ENCODE measurements at places on chromosomes 1 and 21.
A peak's percentile ranks its signal among the peaks of the same experiment; 100 is the strongest.

DNA sequence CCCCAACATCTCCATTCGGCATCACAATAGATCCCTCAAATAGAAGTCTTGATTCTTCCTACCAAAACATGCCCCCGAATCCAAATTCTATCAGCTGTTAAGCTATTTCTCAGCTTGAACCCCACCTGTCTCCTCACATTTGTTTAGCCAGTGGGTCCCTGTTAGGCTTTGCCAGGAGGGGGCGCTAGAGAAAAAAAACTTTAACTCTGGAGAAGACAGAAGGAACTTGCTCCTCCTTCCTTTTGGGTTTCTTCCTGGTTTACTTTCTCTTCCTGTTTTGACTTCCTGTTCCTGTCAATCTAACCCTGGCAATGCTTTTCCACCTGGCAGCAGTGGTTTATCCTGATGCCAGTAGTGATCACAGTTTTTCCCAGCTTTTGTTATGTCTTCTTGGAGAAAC is 95.6 kb upstream of the KCNK1 start:
- DNase-seq = no peak

DNA sequence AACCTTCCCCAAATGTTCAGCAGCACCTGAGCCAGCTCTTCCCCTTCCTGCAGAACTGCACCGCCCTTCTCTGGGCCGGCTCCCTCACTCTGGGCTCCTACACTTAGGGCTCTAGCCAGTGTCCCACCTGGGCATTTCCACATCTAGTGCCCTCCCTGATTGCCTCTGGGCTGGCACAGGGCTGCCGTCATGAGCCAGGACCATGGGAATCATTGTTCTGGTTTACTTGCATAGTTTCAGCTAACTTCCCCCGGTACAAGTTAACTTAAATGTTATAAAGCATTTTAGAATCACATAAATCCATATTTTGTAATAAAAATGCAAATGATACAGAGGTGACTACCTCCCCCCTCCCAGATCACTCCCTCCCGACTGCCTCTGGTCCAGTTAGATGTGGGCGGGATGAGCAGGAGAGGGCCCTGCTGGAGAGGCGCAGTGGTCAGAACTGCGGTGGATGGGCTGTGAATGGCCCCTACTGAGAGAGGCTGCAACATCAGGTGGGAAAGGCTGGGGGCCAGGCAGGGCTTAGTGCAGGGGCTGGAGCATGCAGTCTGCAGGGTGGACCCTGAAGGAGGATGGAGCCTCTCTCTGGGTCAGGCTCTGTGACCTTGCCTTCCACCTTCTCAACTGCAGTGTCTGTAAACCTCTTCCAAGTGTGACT is 371.4 kb upstream of the C1orf174 start:
- DNase-seq = no peak

DNA sequence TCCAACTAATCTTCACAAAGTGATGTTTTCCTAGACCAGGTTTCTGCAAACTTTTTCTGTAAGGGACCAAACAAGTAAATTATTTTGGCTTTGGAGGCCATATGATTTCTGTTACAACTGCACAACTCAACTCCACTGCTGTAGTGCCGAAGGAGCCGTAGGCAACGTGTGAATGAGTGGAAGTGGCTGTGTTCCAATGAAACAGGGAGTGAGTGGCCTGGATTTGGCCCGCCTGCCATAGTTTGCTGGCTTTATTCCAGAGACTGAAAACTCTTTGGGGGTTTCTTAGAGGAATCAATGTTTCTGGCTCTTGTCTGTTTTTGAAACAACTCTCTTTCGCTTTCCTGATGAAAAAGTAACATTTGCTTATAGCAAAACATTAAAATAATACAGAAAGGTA is 12.6 kb upstream of the ACTL8 start:
- peak; percentile 44 for DNase-seq

- peak; percentile 75 for DNase-seq
These were observed 759 bp downstream of the AMPD2 start for GRCh38 chr1:109620401-109620791.

GRCh38 chr1:231315887-231316286 is 21.8 kb downstream of the EXOC8 start:
- DNase-seq = peak; percentile 34

DNA sequence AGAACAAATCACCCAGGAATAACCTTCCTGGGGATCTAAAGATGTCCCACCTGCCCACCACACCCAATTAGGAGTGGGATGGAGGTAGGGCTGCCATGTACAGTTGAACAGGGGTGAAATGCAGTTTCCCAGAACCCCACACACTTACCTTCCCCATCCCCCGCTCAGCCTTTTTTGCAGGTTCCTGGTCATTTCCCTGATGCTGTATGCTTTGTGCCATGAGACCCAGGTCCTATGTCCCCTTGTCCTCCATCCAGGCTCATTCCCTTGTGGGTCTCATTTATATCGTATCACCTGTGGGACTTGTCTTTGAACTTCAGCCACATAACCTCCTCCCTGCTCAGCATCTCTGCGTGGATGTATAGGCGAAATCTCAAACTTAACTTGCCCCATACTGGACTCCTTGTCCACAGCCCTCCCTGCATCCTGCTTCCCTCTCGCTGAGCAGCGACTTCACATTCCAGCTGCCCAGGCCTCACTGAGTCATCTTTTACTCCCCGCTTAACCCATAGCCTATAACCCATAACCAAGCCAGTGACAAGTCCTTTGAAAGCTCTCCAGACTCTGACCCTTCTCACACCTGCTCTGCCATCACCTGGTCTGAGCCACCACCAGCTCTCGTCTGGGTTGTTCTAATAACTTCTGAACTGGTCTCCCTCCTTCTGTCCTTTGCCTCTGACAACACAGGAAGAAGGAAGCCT is 4.7 kb downstream of the LDLRAD2 start:
- peak; percentile 54 for DNase-seq

DNA sequence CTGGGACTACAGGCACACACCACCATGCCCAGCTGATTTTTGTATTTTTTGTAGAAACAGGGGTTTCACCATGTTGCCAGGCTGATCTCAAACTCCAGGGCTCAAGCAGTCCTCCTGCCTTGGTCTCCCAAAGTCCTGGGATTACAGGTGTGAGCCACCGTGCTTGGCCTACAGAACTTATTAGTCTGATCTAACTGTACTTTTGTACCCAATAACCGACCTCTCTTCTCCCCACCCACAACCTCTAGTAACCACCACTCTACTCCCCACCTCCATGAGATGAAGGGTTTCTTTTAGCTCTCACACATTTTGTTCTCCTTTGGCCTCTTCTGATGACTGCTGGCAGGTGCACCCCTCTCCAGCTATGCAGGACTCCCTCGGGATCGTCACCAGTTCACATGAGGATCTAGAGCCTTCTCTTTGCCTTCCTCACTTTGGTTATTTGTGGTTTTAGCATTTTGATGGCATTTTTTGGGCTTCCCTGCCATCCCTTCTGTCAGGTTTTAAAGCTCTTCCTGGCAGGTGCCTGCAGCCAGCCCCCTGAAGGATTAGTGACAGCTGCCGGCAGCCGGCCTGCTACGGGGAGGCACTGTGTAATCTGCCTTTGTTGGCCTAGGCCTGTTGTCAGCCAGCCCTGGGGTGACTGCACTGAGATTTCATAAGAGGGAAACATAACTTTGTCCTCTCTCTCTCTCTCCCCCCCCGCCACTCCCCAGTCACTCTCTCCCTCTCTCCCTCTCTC is 99.8 kb upstream of the ATP1A1 start:
- peak; percentile 20 for DNase-seq

DNA sequence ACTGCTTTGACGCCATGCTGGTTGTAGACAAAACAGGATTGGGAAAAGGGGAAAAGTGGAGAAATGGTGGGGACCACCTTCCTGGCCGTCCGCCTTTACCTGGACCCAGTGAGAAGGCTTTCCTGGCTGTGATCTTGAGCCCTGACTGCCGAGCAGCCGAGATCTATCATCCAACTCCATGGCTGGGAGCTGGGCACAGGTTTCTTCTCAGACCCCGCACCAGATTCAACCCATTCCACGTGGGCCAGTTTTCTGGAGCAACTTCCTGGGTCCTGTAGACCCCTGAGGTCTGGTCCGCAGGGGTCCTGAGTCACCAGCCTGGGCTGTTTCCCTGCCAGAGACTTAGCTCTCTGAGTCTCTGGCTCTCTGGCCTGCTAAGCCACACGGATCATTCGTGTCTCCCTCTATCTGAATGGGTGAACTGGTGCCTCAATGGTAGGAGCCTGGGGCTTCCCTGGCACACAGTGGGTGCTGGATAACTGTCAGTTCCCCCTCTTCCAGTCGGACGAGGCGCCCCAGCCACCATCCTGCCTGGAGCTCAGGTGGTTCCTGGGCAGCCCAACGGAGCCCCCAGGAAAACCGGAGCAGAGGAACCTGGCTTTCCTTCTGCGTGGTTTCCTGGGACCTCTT is 4.5 kb upstream of the NPHP4 start:
- DNase-seq = no peak

- DNase-seq = peak; percentile 4
These were observed 576 bp downstream of the ZFP69 start for GRCh38 chr1:40477678-40478053.

DNA sequence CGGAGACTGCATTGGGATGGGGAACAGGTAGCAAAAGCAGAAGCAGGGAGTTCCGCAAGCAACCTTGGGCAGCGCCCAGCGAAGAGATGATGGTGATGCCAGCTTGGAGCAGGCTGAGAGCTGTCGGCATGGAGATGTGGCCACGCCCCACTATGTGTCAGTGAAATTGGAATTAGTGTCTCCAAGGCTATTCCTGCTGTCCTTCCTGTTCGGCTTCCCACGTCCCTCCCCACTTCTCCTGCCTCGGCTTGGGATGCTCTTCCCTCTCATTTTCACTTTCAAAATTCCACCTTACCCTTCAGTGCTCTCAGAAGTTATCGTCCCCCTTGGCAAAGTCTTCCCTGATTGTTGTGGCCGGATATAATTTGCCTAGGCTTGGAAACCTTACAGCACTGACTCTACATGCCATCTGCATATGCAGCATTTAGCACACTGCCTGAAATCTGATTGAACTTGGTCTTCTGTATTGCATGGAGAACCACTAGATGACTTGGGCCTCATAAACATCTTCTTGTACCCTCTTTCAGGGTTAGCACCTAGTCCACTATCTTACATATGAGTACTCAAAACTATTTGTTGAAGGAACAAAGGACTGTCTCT is 270.7 kb upstream of the RUNX1 start:
- peak; percentile 15 for DNase-seq

DNA sequence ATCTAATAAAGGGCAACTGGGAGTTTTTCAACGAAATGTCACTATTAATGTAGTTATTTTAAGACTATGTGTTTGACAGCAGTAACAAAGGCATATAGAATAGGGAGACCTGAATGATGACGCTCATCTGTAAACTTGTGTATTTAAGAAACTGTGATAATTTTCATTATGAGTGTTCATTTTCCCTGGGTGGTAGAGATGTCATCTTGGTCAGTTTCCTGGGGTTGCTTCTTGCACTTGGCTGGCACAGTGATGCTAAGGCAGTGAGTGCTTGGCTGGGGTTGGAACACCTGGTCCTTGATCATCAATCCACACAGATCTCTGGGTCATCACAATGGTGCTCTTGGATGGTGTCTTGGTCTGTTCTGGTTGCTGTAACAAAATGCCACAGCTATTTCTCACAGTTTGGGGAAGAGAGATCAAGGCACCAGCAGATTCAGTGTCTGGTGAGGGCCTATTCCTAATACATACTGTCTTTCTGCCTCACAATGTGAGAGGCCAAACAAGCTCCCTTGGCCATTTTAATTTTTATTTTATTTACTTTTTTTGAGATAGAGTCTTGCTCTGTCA is 7.9 kb upstream of the SMYD2 start:
- no peak for DNase-seq

GRCh38 chr1:214236477-214236876 is 44.5 kb upstream of the SMYD2 start:
- no peak for DNase-seq

- DNase-seq = no peak
These were observed 789 bp upstream of the S100A14 start for GRCh38 chr1:153616917-153617311.

- DNase-seq = no peak
These were observed 43.5 kb upstream of the SCCPDH start for GRCh38 chr1:246680696-246681130.

- DNase-seq = no peak
These were observed 148.7 kb upstream of the LMO4 start for GRCh38 chr1:87179851-87180519.

- DNase-seq = no peak
These were observed 153.4 kb downstream of the ETS2 start for GRCh38 chr21:38958940-38959691.

DNA sequence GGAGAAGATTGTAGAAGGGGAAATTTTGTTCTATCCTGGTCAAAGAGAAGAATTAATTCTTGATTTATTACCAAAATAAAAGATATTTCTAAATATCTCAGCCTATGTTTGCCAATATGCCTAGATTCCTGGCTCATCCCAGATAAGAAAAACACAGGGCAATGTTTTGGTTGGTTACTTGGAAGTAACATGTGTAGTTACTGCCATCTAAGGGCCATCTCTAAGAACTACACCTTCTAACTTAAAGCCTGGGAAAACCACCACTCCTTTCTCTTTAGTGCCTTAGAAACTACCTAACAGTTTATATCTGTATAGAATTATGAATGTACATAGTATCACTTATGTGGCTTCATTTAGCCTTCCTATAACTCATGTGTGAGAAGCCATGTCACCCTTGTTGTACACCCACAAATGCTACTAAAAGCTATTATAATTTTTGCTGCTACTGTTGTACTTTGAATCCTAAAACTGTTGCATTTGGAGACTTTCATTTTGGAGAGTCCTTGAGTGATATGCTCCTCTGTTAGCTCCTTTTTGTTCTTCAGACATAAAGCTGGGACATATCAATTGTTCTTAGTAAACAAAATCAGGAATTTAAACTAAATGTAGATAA is 4.5 kb downstream of the AIM2 start:
- DNase-seq = no peak

- no peak for DNase-seq
These were observed 57.2 kb downstream of the ADARB1 start for GRCh38 chr21:45131537-45131999.

GRCh38 chr1:89804642-89805237 is 16.1 kb upstream of the LRRC8D start:
- peak; percentile 67 for DNase-seq

DNA sequence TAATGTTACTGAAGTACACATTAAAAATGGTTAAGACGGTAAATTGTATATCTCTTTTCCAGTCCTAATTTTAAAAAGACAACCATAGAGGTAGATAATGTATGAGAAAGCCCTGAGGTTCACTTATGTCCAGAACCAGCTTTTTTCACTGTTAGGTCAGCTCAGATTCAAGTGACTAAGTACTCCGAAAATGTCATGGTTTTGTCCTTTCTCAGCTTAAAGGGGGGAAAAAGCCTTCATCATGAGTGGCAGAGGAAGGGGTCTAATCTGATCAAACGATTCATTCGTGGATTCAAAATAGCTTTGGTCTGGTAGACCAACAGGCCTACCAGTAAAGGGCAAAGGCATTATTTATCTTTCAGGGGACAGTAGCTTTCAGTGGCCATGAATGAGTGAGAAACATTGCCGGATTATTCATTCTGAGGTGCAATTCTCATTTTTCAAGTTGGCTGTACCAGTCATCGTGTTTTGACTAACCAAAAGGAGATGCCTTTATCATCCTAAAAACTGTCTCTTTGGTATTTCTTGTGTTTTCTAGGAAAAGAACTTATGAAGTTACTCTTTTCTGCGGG is 208.4 kb downstream of the HHIPL2 start:
- no peak for DNase-seq

Data from MG63 (cell line).